ENCODE measurements at places on chromosomes 5 and 9.

GRCh38 chr9:111854799-111855198 lies 41.8 kb upstream of the UGCG start:
- no peak for DNase-seq

- DNase-seq, result no peak
Observed at GRCh38 chr5:107997338-107997980, 326.7 kb upstream of the EFNA5 start.

GRCh38 chr9:107112707-107113243 lies 170.3 kb upstream of the RAD23B start:
- no peak for DNase-seq

DNA sequence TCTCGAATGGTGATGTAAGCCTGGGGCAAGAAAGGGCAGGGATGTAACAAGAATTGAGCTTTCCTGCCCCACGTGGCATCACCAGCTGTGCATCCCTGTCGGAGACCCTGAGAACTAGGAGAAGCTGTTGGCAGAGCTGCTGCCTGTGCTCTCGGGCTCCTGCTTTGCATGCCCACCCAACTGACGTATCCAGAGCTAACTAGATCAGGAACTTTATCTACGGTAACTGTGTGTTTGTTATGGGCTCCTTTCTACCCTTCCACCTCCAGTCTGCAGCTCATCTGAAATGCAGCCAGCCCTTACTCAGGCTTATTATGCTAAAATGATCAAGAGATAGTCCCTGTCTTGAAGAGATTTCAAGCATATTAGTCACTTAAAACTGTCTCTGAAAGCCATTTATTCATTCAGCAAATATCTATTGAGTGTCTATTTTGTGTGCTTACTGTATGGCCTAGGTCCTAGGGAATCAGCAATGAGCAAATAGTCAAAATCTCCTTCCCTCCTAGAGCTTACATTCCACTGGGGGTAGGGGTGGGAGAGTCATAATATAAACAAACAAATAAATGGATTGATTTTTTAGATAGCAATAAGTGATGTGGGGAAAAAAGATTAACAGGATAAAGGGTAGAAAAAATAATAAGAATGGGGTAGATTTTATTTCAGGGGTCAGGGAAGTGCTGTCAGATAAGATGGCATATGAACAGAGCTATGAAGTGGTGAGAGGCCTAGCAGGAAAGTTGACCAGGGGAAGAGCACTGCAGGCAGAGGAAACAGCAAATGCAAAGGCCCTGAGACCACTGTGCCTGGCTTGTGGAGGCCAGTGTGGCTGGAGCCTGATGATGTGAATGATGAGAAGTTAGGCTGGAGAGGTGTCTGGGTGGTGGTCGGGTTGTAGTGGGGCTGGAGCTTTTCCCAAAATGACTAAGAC lies 118.2 kb downstream of the GALNT10 start:
- no peak for DNase-seq

- DNase-seq, result peak; percentile 36
Observed at GRCh38 chr9:132160802-132161742, 786 bp upstream of the NTNG2 start.

DNA sequence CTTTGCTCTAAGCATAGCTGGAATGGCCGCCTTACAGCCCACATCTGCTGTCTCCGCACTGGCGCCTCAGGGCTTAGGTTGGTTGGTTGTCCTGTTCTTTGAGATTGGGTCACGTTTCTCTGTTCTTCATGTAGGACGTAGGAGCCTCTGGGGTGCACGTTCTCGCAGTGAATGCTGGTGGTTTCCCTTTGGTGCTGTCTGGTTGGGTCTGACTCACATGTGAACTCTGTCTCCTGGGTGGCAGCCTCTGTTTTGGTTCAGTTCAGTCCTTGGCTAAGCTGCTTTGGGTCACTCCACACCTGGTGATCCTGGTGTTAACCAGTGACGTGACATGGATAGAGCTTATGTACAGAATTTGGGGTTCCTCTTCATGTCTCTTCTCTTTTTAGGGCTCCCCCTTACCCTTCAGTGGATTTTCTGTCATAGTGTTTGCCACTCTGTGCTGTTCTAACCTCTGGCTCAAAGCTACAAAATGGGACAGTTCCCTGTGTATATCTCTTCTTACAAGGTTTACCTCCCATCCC lies 12.6 kb upstream of the LPCAT1 start:
- peak; percentile 63 for DNase-seq

DNA sequence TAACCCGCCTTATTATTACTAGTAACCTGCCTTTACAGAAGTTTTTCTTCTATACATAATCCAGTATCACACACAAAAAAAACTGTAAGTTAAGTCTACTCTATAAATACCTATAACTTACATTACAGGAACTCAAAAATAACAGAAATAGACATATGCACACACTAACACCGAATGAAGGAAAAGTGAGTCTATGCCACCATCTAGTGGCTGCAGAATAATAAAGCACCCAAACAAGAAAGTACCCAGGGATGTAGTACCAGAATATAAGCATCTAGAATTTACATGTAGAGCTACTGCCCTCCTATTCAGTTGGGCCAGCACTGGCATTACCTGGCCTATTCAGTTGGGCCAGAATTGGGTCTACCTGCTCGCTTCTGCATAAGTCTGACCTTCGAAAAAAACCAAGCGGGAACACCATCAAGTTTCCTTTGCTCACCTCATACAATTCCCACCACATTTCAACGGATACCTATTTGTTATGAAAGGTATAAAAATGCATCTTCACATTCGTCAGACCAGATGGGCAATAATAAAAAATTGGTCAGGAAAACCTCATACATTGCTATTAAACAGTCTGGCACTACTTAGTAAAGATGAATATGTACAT lies 4.0 kb upstream of the NIPSNAP3A start:
- no peak for DNase-seq

- no peak for DNase-seq
Observed at GRCh38 chr9:27437652-27438373, 86.3 kb upstream of the IFNK start.

- no peak for DNase-seq
Observed at GRCh38 chr5:76202182-76202581, 119.0 kb downstream of the SV2C start.

GRCh38 chr9:80157561-80157983 lies 585.8 kb downstream of the TLE4 start:
- DNase-seq, result no peak

DNA sequence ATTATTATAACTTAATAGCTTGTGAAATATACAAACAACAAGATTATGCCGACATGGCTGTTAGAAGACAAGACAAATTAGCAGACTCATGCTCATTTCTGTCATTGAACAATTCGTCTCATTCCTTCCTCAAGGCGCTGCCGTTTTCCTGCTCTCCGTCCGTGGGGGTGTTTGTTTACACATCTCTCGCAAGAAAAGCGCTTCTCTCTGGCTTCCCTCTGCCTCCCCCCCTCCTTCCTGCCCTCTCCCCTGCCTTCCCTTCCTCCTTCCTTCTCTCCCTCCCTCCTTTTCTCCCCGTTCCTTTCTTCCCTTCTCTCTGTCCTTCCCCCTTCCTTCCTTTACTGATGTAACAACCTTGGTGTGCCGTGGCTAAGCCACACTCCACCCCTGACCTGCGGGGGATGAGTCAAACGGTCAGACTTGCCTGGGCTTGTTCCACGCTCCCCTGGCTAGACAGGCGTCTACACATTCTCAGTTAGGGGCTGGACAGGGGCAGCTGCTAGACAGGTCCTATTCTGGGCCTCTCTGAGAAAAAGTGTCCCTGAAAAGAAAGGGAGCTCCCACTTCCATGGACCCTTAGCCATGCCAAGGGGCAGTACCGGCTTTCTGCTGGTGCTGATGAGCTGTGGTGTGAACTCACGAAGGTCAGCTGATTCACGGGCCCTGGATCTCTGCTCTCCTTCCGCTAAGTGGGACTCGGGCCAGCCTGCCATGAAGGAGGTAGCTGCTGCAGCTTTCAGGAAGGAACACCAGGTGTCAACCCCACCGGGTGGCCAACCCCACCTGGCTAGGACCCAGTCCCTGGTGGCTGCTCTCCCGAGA lies 32.0 kb upstream of the SPTLC1 start:
- DNase-seq, result no peak

DNA sequence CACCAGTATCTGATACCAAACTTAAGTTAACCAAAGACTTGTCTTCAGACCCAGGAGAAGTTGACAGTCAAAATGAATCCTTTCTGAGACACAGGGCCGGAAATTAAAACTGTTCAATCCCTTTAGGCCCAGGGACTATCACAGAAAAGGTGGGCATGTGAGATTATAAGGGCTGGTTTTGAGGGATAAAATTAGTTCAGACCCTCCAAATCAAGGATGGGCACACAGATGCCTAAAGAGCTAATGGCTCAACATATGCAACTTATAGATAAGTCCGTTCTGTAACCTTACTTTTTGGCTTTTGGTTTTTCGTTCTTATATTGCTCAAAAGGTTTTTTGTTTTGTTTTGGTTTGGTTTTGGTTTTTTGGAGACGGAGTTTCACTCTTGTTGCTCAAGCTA lies 129.6 kb upstream of the ABCA1 start:
- no peak for DNase-seq

DNA sequence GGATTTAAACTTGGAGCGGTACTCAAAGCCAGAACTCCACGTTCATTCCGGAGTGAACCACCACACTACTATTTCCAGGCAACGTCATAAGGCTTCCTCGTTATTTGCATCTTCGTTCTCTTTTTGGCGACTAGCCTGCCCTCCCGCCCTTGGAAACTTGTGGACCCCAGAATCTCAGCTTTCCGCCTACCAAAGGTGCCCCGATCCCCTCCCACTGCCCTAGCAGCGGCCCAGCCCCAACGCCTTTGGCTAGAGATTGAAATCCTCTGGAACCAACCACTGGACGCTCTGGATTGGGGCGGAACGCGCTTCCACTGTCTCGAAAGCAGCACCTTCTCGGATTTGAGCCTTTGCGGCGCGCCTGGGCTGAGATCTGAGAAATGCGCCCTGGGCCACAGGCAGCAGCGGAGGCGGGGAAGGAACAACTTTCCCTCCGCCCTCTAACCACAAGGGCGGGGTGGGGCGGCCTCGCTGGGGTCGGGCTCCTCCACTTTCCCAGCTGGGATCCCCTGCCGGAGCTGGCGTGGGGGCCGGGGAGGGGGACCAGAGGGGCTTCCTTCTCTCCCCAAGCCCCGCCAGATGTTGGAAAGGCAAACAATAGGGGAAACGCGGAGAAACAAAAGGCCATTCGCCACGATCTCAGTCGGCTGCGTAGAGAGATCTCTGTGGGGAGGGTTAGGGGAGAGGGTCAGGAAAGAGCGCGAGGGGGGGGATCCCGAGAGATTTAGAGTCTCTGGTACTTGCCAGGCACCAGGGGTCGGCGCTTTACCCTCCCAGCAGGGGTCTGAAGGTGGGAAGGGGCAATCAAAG lies 1.3 kb downstream of the MOB3B start:
- peak; percentile 38 for DNase-seq

DNA sequence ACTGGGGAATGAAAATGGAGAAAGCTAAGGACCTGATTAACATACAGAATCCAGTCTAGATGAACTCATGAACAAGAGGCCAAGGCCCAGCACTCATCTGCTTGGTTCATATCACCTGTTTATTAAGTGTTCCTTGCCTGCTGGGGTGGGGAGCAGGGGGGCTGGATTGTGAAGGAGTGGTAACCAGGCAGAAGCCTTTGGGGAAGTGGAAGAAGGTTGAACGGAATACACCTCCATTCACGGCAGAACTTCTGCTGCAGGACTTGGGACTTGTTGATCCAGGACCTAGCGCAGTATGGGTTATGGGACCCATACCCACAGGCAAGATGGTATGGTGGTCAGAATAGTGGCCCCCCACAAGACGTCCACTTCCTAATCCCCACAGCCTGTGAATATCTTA lies 8.8 kb upstream of the SEPTIN8 start:
- DNase-seq, result no peak

DNA sequence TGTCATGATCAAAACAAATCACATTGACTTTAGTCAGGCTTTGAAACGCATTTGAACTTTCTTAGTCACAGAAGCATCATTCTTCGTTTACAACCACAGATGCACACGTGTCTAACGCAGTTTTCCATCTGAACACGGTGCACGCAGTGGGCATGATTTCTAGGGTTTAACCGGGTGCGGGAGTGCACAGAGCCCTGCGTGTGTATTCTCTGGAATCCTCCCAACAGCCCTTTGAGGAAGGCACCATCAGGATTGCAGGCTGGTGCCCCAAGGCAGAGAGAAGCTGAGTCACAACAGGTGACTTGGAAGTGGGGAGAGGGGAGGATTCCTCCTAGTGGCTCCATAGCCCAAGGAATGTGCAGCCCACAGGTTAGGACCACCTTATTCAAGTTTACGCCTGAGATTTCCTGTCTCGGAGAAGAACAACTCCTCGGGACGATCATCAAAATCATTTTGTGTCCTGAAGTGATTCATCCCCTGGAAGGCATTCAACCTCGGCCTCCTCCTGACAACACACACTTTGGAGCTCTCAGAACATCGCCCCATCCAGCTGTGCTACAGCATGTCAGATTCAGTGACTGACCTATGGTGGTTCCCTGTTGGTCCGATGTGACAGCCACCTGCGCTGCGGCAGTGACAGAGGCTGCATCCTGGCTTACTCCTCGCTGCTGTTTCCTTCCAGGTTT lies 13.1 kb downstream of the ROPN1L start:
- no peak for DNase-seq

DNA sequence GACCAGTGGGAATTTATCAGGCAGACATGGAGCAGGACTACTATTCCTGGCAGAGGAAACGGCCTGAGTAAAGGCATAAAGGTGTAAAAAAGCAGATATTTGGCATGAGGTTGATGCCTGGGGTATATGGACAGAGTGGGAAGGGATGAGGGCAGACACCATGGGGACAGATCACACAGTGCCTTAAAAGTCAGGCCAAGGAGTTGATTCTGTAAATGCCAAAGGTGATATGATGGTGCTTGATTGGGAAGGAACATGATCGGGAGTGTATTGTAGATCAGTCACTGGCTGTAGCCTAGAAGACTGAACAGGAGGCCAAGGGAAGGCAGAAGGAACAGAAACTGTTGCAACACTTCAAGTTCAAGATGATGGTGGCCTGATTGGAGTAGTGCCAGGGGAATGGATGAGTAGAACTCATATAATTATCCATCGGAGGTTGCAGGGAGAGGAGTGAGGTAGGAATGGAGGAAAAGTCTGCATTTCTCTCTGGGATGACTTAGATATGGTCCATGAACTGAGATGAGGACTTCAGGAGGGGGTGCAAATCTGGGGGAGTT lies 594.3 kb upstream of the KLF4 start:
- no peak for DNase-seq

- DNase-seq, result no peak
Observed at GRCh38 chr5:83889971-83890745, 169.5 kb upstream of the HAPLN1 start.

DNA sequence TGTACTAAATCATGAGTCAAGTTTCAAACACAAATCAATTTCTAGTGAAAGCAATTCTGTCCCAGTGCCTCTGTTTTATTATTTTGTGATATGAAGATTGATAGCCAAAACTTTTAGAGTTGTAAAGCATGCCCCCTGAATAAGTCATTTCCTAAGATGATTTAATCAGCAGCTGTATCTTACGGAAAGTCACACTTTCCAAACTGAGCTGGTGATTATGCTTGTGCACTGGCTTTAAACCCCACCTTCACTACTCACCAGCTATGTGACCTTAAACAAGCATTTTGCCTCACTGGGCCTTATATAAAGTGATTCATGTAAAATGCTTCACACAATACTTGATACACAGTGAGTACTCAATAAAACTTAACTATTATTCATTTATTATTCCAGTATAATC lies 78.1 kb downstream of the EDIL3 start:
- no peak for DNase-seq

- DNase-seq, result no peak
Observed at GRCh38 chr5:125452991-125453390, 706.6 kb upstream of the ZNF608 start.

- no peak for DNase-seq
Observed at GRCh38 chr5:95280401-95281095, 4.3 kb downstream of the MCTP1 start.
